ENCODE measurements at places on chromosomes 6 and 20.

GRCh38 chr20:24379484-24379927 lies 89.9 kb upstream of the SYNDIG1 start:
- no peak for DNase-seq

DNA sequence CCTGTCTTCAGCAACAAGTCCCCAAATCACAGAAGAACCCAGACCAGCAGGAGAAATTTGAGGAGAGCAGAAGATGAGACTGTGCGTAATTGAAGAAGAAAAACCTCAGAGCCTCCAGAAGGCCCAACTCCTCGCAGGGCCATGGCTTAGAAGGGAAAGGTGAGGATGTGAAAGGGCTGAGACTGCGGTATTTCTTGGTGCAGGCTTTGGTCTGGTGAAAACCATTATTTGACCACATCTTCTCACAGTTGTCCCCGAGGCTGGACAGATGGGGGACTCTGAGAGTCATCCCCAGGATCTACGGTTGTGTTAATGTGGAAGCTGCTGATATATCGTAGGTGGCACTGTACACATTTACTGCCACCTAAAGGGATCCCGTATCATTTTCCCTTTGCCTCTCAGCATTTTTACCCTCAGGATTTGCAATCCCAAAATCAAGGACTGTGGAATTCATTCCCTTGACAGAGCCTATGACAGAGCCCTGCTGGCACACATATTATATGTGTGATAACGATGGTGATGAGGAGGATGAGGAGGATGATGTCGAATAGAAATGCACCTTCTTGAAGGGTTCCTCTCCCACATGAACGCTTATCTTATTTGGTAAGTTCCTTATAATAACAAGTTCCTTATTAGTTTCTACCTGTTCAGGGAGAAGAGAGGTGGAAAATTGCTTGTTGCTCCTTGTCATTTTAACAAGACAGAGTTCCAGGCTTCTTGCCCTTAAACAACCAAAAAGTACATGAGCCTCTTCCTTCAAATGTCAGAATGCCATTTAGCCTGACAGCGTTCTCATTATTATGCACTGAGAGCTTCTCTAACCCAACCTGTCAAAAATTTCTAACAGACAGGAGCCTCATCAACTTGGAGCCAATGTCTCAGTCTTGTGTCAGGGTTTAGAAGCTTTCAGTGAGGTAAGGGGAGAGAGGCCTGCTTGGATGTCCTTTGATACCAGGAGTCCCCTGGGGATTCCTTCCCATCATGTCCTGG lies 135.8 kb downstream of the PXDC1 start:
- no peak for DNase-seq

GRCh38 chr6:36035225-36035624 lies 7.6 kb downstream of the MAPK14 start:
- no peak for DNase-seq

- no peak for DNase-seq
These were observed 21.7 kb downstream of the TAF8 start for GRCh38 chr6:42071881-42072583.

GRCh38 chr6:5378331-5378730 lies 117.0 kb downstream of the FARS2 start:
- no peak for DNase-seq

DNA sequence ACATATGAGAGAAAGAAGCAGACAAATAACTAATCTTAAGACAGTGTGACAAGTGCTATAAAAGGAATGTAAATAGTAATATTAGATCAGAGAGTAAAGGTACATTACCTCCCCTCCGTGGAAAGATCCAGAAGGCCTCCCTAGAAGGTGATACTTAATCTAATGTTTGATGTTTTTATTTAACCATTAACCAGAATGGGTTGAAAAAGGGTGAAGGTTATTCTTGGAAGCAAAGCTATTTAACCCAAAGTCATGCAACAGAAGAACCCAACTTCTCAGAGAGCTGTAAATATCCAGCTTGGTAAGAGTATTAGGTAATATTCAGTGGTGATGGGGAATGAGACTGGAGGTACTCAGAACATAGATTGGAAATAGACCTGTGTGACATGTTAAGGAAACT lies 68.0 kb upstream of the HIVEP1 start:
- no peak for DNase-seq

DNA sequence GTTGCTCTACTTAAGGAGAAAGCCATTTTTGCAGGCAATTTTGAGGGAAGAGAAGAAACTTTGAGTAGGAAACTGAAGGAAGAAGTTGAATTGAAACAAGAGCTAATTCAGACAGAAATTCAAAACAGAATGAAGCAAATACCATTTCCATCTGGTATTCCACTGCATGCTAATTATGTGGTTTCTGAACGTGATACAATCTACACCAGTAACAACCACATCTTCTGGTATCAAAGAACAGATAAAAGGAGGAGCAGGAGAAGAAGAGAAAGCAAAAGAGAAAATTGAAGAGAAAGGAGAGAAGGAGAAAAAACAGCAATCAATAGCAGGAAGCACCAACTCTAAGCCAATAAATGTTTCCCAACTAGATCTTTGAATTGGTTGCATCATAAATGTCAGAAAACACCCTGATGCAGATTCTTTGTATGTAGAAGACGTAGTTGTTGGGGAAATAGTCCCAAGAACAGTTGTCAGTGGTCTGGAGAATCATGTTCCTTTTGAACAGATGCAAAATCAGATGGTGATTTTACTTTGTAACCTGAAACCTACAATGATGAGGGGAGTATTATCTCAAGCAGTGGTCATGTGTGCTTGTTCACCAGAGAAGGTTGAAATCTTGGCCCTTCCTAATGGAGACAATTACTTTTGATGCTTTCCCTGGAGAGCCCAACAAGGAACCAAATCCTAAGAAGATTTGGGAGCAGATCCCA lies 132.4 kb downstream of the MACROD2 start:
- DNase-seq, result no peak

DNA sequence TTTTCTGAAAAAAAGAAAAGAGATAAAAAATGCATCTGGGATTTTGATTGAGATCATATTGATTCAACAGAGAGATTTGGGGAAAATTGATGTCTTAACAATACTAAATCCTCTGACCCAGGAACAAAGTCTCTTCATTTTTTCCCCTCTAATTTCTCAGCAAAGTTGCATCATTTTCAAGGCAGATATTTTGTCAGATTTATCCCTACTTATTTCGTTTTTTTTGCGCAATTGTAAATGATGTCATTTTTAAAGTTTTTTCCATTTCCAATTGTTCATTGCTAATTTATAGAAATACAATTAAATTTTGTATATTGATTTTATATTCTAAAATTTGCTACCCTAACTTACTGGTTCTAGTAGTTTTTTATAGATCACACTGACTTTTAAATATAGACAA lies 97.7 kb upstream of the TMEM170B start:
- no peak for DNase-seq

GRCh38 chr6:111399626-111400025 lies 83.4 kb downstream of the REV3L start:
- DNase-seq, result no peak

Data from NCI-H187 treated with DMSO at 0.1 percent for 48 hours (cell line).